Right forelimb (tissue), 1 donor: ENCODE measurements at places on chromosomes 11 and 22.

DNA sequence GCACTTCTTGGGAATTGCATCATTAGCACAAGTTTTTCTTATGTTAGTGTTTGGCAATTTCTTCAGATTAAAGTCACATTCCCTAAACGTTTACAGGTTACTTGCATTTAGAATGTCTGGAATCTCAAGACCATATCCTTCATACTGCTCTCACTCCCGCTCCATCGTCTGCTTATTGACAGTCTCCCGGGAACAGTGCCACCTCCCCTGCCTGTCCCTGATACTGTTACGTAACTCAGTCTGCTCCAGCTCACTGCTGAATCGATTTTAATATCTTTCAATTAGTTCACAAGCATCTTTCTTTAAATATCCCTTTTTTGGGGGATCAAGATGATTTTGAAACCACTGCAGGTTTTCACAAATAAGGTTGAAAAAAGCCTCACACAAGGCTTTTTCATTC is 48.2 kb downstream of the GLYATL2 start:
- no peak for DNase-seq

DNA sequence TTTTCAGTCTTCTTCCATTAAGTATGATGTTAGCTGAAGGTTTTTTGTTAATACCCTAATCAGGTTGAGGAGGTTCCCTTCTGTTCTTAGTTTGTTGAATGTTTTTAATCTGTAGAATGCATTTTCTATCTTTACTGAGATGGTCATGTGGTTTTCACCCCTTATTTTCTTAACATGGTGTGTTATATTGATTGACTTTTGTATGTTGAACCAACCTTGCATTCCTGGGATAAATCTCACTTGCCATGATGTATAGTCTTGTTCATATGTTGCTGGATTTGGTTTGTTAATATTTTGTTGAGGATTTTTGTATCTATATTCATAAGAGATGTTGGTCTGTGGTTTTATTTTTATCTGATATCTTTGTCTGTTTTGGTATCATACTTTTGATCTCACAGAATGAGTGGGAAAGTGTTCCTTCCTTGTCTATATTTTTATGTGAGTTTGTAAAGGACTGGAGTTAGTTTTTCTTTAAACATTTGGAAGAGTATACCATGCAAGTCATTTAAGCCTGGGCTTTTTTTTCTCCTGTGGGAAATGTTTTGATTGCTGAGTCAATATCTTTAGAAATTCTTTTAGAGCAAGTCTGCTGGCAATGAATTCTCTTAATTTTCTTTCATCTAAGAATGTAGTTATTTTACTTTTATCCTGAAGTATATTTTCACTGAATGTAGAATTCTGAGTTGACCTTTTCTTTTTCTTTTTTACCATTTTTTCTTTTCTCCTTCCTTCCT is 5.5 kb upstream of the P4HA3 start:
- no peak for DNase-seq

DNA sequence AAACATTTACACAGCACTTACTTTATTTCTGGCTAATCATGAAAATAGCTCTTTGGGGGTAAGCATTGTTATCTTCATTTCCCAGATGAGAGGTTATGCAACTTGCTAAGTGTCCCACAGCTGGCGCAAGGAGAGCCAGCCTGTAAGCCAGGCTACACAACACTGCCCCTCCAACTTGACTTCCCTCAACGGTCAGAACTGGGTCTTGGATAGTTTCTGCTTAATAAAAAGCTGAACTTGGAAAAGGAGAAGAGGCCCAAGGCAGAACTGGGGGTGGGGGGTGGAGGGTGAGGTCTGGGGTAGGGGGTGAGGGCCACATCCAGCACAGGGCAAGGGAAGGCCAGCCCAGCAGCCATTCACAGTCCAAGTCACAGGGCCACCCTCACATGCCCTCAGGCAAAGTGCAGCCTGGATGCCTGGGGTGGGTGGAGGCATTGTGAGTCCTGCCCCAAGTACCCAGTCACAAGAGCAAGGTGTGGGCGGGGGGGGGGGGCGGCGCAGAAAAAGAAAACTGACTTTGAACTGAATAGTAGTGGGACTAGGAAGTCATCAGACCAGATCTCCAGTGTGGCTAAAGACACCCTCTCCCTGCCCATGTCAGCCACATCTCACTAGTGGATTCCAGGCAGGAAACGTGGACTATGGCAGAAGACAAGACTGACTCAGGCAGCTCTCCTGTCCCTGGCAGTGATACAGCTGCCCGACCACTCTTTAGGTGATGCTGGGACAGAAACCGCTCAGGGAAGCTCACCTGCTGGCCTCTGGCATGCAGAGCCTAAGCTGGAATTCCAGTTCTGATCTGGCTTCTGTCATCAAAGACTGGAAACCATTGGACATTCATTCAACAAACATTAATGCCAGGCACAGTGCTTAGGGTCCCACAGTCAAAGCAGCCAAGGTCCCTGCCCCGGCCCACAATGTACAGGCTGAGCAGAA is 52.4 kb downstream of the PACSIN2 start:
- DNase-seq, result no peak

- no peak for DNase-seq
These were observed 31.7 kb downstream of the PARVB start for GRCh38 chr22:44055805-44056204.

DNA sequence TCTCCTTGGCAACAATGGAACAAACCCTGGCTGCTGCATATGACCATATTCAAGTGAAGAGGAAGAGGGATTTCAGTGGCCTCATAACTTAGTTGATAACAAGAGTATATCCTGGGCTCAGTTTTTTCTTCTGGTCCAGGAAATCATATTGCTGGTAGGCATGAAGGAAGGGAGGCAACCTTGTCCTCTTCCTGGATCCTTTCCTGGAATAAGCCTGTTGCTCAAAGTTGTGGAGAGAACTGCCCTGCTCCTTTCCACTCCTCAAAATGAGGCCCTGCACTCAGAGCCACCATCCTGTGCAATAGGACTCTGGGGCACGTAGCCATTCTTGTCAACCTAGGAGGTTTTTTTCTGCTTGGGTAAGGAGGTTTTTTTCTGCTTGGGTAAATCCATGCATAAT is 128.7 kb upstream of the PITPNB start:
- DNase-seq, result no peak

DNA sequence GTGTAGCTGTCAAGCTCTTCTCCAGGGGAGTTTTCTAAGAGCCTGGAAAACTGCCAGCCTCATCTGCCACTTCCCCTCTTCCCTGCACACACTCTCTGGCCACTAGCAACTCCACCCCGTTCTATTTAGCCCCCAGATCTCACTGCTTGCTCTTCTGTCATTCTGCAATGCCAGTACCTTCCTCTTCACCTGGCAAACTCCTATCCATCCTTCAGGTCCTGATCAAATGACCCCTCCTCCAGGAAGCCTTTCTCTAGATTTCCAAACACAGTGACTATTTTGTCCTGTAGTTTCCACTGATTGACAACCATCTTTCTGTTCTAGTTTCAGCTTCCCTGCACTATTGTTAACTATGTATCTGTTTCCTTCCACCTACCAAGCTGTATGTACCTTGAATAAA is 437.7 kb downstream of the SOX6 start:
- DNase-seq, result peak; percentile 28

GRCh38 chr11:122633219-122633829 is 22.2 kb upstream of the UBASH3B start:
- no peak for DNase-seq

GRCh38 chr22:18057568-18058209 is 20.1 kb upstream of the PEX26 start:
- DNase-seq, result no peak

DNA sequence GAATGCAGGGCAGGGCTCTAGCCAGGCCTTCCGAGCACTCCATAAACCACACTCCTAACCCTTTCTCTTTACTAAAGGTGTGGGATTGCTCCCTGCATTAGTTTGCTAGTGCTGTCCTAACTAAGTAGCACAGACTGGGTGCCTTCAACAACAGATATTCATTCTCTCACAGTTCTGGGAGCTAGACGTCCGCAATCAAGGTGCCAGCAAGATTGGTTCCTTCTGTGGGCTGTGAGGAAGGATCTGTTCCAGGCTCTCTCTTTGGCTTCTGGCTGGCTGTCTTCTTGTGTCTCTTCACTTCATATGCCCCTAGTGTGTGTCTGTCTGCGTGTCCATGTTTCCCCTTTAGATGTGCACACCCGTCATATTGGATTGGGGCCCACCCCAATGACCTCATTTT is 59.8 kb downstream of the GALNT18 start:
- DNase-seq, result no peak

DNA sequence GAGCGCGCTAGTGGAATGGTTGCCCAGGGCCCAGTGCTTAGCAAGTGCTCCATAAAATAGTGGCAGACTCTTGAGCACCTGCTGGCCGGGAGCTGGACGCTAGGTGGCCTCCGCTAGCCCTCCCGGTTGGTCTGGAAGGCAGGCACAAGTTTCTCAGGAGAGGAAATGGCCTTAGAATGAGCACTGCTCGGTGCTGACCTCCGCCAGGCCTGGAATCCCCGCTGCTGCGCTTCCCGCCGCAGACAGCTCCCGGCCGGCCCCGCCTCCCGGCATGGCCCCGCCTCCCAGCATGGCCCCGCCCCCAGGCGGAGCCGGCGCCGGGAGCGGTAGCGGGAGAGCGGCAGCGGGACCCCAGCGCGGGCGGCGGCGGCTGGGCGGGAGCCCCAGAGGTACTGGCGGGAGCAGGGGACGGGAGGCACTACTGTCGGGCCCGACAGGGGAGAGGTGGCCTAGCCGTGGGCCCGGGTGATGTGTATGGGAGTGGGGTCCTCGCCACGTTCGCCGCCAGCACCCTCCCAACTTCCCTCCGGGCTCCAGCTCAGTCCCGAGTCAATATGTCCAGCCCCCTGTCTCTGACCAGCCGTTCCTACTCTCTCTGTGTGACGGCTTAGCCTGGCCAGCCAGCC is at the start of gene SIPA1:
Gene SIPA1 (plus strand): TSS at position 308 of the 626 bp plus-strand sequence. CDS start 2,821 bp downstream, outside the sequence.
- peak; percentile 86 for DNase-seq

GRCh38 chr22:23401111-23401909 is 178.8 kb downstream of the IGLL1 start:
- DNase-seq, result peak; percentile 32

GRCh38 chr11:70915158-70915985 is 337.0 kb downstream of the SHANK2 start:
- peak; percentile 49 for DNase-seq

- no peak for DNase-seq
These were observed 108.4 kb upstream of the TIMP3 start for GRCh38 chr22:32693102-32693501.

GRCh38 chr11:35134403-35135148 is 4.4 kb upstream of the CD44 start:
- no peak for DNase-seq

DNA sequence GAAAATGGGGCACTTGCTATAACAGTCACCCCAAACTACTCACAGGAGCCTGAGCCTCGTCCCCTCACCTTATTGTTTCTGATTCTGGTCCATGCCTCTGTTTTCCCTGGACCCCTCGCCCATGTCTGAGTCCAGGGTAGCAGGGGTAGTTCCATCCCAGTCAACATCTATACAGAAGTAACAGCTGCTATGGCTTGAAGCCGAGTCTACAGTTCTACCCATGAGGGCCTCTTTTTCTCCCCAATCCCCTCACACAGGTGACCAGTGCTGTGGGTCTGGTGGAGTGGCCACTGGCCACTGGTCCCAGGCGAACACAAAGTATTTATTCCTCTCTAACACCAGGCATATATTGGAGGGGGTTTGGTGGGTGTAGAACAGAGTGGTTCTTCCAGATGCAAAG is 116.4 kb downstream of the ZNF280B start:
- no peak for DNase-seq

GRCh38 chr11:101008961-101009689 is 120.5 kb downstream of the PGR start:
- no peak for DNase-seq

GRCh38 chr22:45422237-45422983 is 8.9 kb downstream of the RIBC2 start:
- no peak for DNase-seq

DNA sequence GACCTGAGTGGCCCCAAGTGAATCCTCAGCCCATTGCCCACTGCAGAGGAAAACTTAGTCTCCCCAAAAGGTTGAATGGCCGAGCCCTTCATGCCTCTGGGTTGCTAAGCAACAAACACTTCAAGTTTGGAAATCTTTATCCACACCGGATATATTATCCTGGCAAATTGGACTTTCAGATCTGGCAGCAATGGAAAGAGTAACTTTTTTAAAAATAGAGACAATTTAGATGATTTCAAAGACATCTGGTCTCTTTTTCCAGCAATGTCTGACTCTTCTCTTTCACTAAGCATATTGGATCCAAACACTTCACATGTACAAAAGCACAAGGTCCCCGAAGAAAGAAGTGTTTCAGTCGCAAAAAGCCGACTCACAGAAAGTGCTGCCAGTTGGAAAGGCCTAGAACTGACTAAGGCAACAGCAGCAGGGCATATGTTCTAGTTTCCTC is 505.3 kb downstream of the SOX6 start:
- peak; percentile 68 for DNase-seq

DNA sequence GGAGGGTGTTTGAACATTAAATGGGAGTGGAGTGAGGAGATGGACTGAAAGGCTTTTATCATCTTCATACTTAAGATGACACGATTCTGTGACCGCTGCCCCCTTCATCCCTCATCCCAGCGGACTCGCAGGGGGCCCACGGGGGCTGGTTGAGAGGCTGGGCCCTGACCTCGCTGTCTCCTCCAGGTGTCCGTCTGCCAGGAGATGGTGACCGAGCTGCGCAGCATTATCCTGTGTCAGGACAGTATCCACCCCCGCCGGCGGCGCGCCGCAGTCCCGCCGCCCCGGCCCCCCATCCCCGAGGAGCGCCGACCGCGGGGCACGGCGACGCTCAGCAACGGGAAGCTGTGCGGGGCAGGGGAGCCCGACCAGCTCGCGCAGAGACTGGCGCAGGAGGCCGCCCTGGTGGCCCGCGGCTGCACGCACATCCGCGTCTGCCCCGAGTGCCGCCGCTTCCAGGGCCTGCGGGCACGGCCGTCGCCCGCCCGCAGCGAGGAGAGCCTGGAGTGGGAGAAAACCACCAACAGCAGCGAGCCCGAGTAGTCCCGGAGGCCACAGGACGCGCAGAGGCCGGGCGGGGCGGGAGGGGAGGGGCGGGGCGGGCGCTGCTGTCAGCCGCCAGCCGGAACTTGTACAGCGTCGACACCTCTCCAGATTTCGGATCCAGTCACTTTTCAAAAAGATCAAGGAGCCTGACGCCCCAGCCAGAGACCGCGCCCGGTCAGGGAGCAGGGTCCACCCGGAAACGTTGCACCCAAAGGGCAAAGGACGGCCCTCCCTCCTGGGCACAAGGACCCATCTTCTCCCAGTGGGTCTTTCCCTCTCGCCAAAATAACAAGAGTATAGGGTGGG is 38.0 kb upstream of the TBCEL start:
- DNase-seq, result peak; percentile 76

- no peak for DNase-seq
These were observed 20.9 kb upstream of the CREB3L1 start for GRCh38 chr11:46256540-46257001.

GRCh38 chr22:33350961-33351360 is 292.8 kb upstream of the SYN3 start:
- DNase-seq, result no peak

GRCh38 chr11:134915212-134915611 is 503.2 kb upstream of the B3GAT1 start:
- no peak for DNase-seq

GRCh38 chr22:46578824-46579561 is 41.2 kb upstream of the GRAMD4 start:
- no peak for DNase-seq

- peak; percentile 53 for DNase-seq
These were observed 76.0 kb upstream of the WNT7B start for GRCh38 chr22:46052801-46053562.
